Bone marrow (tissue), 2 donors: ENCODE measurements at places on chromosomes 6 and 20.

GRCh38 chr6:15255909-15256395 is 10.1 kb downstream of the JARID2 start:
- no peak for DNase-seq

DNA sequence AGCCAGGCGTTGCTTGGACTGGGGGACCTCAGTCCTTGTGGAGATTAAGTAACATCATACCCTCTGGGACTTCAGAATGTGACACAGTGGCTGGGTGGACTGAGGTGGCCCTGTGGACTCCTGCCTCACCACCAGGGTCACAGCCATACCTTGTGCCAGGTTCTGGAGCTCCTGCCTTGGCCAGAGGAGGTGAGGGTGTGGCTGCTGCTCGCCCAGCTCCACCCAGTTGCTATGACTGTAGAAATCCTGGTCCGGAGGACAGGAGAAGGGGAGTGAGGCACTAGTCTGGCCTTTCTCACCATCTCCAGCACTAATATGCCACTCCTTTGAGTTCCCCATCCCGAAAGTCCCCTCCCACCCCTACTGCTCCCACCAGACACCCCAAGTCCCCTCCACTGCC is 1.9 kb downstream of the VWA7 start:
- no peak for DNase-seq

DNA sequence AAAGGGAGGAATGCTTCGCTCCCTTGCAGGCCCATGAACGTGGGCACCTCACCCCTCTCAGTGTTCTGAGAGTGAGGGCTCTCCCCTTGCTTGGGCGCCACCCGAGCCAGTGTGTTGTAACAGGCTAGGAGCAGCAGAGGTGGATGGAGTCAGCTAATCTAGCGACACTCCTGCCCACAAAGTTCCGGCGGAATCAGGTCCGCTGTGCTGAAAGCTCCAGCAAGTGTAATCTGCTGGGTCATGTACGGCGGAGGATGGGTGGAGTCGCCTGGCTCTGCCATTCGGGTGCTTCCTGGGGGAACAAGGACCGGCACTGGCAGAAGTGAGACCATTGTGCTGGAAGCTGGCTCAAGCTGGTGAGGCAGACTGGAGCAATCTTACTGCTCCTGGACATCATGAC is 1310.1 kb downstream of the EPHA7 start:
- no peak for DNase-seq

GRCh38 chr6:1321738-1322137 is 9.8 kb downstream of the FOXQ1 start:
- DNase-seq: no peak

GRCh38 chr6:3151691-3152090 is 5.7 kb downstream of the TUBB2A start:
- DNase-seq: no peak

GRCh38 chr6:118551063-118552053 is 3.3 kb downstream of the PLN start:
- DNase-seq: no peak

DNA sequence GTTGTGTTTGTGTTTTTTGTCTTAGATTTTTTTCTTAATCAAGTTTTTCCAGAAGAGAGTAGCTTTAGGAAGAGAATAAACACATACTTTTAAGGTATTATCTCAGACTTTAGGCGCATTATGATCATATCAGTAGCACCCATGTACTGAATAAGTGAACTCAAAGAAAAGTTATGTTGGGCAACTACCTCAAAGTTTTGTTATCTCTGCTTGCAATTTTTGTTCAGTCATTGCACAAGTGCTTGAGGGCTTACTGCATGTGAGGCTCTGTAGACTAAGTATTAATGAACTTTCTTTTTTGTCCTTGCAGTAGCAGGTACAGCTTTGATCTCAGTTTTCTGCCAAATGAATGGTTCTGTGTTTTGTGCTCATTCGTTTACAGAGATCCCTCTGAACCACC is 189.0 kb downstream of the SLC16A10 start:
- DNase-seq: no peak

DNA sequence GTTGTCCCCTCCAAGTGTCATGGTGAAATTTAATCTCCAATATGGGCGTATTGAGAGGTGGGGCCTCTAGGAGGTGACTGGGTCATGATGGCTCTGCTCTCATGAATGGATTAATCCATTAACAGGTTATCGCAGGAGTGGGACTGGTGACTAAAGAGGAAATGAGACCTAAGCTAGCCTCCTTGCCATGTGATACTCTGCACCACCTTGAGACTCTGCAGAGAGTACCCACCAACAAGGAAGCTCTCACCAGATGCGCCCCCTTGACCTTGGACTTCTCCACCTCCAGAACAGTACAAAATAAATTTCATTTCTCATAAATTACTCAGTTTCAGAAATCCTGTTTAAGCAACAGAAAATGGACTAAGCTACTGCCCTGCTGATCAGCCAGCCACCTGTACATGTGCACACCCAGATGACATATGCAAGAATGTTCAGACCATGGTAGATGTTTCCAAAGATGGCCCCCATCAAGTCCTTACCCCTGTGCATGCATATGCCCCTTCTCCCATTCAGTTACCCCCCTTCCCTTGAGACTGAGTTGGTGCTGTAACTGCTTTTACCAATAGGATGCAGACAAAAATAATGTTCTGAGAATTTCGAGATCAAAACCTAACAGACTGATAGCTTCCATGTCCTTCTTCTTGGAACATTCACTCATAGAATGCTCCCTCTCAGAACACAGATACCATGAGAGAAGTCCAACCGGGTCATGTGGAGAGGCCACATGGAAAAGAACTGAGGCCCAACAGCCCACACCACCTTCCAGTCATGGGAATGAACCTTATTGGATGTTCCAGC is 28.4 kb downstream of the MAP3K5 start:
- no peak for DNase-seq

DNA sequence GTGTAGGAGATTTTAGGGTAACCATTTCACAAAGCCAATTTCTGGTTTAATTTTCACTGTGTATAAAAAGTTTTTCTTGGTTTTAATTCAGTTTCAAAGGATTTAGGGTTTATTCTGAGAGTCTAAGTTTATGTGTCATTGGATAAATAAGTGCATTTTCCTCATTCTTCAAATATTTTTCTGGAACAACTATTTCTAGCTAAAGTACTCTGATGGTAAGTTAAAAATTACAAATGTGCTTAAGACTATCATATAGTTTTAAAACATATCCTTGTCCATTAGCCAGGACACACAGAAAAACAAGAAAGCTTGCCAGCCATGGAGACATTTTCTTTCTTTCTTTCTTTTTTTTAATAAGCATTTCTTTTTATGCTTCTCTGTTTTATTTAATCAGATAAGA is 333.0 kb downstream of the RFPL4B start:
- no peak for DNase-seq

- DNase-seq: no peak
These were observed 10.8 kb upstream of the EYA2 start for GRCh38 chr20:46883892-46884291.

- DNase-seq: no peak
These were observed 39.5 kb upstream of the PCMTD2 start for GRCh38 chr20:64216036-64216435.

DNA sequence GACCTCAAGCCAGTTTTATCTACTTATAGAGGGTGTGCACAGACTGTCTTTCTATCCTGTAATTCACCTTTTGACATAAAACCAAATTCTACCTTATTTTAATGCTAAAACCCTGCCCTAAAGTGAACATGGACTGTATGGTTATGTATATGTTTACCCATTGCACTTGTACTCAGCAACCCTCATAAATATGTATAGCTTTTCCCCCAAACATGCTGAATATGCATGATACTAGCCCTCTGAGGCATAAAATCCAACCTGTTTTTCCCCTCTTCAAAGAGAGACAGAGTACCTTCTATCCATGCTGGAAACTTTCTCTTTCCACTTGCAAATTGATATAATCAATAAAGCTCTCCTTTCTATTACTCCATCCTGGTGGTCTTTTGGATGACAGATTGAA is 267.9 kb upstream of the BMP2 start:
- no peak for DNase-seq

DNA sequence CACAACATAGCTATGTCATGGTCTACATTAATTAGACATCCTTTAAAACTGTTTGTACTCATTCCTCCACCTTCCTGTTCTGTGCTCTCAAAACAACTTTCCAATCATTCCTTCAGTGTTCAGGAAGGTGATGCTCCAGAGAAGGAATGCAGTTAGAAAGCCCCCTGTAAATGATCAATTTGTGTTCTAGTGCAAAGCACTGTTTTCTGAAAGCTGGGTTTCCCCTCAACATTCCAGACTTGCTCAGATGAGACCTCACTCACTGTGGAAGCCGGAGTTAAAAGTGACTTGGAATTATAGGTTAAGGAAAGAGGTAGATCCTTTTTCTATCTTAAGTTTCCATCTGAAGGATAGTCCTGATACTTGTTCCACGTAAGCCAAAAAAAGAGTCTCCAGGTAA is 95.9 kb downstream of the BMP2 start:
- DNase-seq: no peak

DNA sequence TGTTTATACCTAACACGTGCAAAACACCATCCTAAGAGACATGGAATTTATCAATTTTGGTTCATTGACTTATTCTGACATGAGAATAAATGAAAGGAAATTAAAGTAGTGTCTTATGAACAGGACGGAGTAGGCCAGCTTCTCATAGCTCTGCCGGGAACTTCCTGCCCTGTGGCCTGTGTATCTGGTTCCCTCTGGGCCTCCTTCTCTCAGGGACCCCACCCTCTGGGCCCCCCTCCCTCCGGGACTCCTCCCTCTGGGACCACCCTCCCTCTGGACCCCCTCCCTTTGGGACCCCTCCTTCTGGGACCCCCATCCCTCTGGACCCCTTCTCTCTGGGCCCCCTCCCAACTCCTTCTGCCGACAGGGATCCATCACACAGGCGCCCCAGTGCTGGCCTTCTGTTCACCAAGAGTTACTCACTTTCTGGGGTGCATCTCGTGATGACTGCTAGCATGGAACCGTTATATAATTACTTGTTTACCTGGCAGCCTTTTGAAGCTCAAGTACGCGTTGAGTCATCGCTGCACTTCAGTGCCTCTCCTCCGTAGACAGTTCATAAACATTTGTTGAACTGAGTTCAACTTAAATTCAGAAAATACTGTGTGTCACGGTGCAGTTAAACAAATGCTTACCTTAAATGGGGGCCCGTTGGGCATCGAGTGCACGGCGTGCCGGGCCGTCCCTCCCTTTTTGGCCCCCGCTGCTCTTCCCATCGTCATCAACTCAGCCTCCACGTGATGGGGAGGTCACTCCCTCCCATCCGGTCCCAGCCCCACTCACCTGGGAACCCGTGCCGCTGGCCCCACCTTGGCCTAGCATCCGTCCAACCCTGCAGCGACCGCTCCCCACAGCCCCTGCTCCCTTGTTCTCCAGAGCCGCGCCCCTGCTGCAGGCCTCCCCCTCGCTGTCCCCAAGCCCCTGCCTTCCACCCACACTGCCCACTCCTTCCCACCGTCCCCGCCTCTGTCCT is 8.1 kb downstream of the CCR6 start:
- no peak for DNase-seq

DNA sequence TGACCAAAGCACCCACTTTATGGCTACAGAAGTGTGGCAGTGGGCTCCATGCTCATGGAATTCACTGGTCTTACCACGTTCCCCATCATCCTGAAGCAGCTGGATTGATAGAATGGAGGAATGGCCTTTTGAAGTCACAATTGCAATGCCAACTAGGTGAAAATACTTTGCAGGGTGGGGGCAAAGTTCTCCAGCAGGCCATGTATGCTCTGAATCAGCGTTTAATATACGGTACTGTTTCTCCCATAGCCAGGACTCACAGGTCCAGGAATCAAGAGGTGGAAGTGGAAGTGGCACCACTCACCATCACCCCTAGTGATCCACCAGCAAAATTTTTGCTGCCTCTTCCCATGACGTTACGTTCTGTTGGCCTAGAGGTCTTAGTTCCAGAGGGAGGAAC is 60.5 kb upstream of the GMDS start:
- no peak for DNase-seq

DNA sequence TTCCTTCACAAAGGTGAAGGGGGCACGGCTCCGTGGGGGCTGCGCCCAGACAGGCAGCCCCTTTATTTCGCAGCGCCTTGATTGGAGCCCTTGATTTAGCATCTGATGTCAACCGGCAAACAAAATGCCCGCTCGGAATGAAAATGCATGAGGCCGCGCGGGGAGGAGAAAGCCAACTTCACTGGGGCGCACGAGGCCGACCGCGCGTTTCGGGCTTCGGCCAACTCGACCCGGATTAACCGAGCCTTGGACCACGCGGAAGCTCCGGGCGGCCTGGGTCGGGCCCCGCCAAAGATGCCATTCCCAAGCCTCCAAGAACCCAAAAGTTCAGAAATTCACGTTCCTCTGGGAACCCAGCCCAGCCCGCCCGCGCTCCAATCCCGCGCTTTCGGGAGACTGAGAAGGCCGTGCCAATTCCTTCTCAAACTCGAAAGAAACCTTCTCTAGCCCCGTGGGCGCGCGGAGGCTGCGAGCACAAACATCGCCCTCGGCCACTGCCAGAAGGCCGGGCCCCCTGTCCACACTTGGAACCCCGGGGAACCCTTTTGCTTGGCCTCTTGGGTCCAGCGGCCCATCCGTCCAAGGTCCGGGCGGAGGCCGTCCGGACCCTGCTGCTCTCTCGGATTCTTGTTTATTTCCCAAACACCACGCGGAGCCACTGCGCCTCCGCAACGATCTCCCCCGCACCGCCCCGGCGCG is 879 bp upstream of the INSM1 start:
- DNase-seq: no peak

GRCh38 chr6:2558098-2558680 is 192.5 kb downstream of the MYLK4 start:
- DNase-seq: no peak

- no peak for DNase-seq
These were observed 6.0 kb downstream of the ZNF76 start for GRCh38 chr6:35265523-35265922.

GRCh38 chr6:133788556-133788955 is 100.4 kb upstream of the TCF21 start:
- no peak for DNase-seq

GRCh38 chr6:53456809-53457208 is 88.1 kb downstream of the GCLC start:
- DNase-seq: no peak

DNA sequence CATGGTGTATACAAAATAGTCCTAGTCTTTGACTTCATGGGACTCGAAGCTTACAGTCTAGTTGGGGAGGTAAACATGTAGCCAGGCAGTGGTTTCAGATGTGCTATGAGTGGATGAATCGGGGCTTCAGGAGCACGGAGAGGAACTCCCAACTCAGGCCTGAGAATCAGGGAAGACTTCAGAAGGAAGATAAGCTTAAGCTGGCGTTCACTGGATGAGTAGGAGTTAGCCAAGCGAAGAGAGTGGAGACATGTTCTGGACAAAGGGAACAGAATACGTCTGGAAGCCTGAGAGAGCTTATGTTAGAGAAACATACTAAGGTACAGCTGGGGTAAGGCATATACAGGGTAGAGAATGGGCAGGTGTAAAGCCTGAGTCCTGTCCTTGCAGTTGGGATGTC is 8.8 kb downstream of the CARMIL1 start:
- DNase-seq: no peak

GRCh38 chr6:134446896-134447295 is 129.0 kb upstream of the SGK1 start:
- no peak for DNase-seq

- no peak for DNase-seq
These were observed 28.0 kb upstream of the TULP4 start for GRCh38 chr6:158284007-158284875.
